Cardiac septum (tissue), 1 donor: ENCODE measurements at places on chromosomes 16 and 17. TPM values are rescaled to one million over a fixed set of nuclear protein-coding genes. Genes with fewer than 3 reads are reported as not detected.

The SPN gene
- 3.1 TPM for total RNA-seq

The CIBAR2 gene
- total RNA-seq: not detected

The PRAC2 gene
- not detected for total RNA-seq

The SULT1A2 gene
- total RNA-seq: 0.73 TPM

The XYLT1 gene
- total RNA-seq: 2.9 TPM

The KRT16 gene
- total RNA-seq: not detected

The KIF19 gene
- 0.08 TPM for total RNA-seq

GRCh38 chr17:31226950-31227349 lies 70.1 kb downstream of the OMG start:
- no peak for DNase-seq

GRCh38 chr16:86015606-86016005 lies 116.6 kb downstream of the IRF8 start:
- peak; percentile 46 for DNase-seq

GRCh38 chr16:81997738-81998137 lies 13.5 kb downstream of the SDR42E1 start:
- no peak for DNase-seq

GRCh38 chr17:18932360-18933055 lies 19.5 kb upstream of the SLC5A10 start:
- DNase-seq: no peak

GRCh38 chr17:41647038-41647813 lies 22.9 kb upstream of the KRT17 start:
- DNase-seq: no peak

- DNase-seq: peak; percentile 49
Measured at GRCh38 chr16:84416407-84417321, 48.3 kb downstream of the ATP2C2 start.

DNA sequence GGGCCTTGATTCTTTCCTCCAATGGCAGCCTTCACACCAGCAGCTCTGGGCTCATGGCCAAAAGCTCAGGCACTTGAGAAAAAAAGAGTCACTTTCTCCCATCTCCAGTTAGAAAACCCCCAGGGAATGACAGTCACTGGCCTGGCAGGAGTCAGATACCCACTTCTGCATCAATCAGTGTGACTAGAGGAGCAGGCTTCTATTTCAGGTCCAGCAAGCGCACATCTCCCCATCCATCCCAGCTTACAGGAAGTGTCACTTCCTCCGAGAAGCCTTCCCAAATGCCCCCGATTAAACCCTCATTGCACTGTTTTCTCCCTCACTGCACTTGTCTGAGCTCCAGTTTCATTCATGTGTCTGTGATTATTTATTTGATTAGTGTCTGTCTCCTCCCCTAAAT lies 30.4 kb upstream of the CCL1 start:
- DNase-seq: no peak

- DNase-seq: no peak
Measured at GRCh38 chr16:23949630-23950290, 114.0 kb downstream of the PRKCB start.

GRCh38 chr17:27535975-27536374 lies 79.7 kb downstream of the KSR1 start:
- DNase-seq: no peak

GRCh38 chr17:10276436-10276835 lies 78.0 kb upstream of the GAS7 start:
- no peak for DNase-seq

DNA sequence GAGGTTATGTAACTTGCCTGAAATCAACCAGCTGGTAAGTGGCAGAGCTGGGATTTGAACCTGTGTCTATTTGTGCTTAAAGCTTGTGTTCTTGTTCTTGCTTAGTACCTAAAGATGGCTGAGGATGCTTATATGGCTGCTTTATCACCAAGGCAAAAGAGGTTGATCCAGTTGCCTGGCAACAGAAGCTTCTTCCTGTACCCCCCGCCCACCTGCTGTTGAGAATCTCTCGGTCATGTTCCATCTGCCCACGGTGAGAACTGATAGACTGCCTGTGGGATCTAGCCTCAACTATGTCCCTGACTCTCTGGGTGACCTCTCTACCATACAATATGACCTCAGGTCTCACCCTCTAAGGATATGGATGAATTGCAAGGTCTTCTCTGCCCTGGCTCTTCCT lies 60.7 kb downstream of the ABCC6 start:
- DNase-seq: no peak

DNA sequence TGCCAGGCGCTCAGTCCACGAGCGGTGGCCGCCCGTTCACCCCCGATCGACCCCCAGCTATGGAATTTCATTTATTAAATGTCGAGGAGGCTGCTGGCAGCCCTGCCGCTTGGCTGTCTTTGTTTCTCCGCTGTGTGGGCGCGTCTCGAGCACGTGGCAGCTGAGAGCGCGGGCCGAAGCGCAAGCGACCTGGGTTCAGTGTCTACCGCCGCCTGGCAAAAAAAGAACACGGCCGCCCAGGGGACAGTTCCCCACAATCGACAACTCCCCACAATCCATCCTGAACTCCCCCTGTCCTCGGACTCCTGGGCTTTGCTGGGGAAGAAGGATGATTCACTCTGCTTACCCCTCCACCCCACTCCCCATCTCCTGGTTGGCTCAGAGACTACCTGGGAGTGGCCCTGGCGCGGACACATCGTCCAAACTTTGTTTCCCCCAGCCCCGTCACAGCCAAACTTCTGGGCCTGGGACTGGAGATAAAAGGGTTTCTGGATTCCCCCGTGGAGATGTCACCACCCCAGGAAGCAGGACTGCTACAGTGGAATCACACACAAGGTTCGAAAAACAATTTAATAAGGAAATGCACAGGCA lies 1.7 kb upstream of the ANKRD13B start:
- no peak for DNase-seq

DNA sequence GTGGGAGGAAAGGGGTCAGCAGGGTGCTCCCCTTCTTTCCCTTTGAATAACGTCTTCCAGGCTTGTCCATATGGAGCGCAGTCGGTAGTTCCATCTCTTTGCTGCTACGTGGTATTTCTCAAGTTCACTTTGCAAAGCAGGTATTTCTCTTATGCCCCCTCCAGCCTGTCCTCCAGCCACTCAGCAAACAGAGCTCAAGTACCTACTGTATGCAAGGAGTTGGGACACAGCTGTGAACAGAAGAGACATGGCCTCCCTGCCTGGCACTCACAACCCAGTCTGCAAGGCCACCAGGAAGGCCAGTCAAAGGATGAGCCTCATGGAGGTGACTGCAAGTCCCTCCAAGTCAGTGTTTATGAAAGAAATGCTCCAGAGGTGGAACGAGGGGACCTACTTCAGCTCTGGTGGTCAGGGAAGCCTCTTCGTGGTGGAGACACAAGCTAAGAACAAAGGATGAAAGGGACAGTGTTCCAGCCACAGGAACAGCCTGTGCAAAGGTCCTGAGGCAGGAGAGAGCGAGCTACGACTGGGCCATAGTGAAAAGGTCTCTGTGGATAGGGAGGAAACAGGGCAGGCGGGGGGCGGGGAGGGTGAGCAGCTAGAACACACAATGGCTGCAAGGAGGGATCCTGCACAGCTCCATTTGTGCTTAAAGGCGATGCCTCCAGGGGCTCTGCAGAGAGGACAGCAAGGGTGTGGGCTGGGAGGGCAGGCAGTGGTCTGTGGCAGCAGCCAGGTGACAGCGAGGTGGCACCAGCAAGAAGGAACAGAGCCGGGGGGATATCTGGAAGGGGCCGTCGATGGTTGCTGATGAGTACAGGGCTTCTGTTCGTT lies 32.6 kb downstream of the PPL start:
- no peak for DNase-seq

- DNase-seq: no peak
Measured at GRCh38 chr16:3861808-3862451, 18.6 kb downstream of the CREBBP start.

DNA sequence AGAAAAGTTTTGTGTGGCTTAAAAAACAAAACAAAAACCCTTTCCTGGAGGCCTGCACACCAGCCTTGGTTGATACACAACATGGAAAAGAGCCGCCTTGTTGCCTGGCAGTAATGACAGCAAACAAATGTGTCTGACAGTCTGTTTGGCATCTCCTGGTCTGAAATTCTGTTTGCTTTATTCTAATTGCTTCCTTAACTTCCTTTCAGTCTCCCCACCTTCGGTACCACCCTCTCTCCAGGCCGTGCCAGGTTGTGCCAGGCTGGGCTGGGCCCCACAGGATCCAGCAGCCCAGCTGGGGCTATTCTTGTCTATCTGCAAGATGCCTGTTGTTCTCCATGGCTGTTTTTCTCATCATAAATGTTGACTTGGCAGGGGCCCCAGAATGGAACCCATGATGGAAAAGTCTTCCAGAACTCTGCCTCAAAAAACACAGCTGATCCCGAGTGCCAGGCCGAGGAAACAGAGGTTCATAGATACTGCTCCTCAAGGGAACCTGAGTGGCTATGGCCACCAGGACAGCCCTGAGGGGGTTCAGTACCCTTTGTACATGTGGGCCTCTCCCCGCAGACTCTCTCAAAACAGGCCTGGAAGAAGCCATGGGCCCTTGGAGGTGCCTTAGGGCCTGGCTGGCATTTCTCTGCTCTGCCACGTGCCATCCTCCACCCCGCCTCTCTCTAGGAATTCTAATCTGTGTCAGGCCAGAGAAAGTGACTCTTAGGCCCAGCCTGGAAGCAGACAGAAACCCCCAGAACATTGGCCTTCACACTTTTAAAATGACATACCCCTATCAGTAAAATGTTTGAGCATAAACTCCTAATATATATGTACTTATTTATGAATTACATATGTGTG lies 50.5 kb downstream of the YPEL2 start:
- DNase-seq: peak; percentile 83

- peak; percentile 71 for DNase-seq
Measured at GRCh38 chr17:79075446-79075750, 774 bp downstream of the ENGASE start.

DNA sequence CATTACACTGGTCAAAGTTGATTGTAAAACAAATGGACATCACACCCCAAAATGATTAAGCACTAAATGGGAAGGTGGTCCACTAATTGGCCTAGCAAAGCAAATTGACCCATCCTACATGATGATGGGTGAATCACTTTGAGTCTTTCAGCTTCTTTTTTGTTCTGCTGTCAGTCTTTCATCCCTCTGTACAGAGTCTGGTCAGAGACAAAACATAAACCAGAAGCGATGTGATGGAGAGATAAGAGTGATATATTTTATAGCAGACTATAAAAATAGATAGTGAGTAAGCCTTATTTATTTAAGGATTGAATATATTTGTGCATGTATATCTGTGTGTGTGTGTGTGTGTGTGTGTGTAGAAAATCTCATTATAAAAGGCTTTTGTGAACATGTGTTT lies 618.4 kb upstream of the SOX9 start:
- DNase-seq: no peak

DNA sequence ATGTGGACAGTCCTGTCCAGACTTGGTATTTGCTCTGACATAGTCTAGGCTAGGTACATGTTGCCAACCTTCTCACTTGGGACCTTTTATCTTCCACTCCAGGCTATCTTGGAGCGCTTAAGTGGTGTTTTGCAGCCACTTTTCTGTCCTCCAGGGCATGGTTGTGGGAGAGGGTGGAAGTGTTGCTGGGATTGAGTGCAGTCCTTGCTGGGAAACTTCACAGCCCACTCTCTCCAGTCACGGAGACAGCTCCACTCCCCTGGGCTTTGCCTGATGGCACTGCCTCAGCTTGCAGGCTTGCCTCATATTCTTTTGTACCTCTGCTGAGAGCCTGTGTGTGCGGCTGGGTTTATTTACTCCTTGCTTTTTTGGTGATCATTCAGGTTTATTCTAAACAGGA lies 17.4 kb downstream of the RPA1 start:
- DNase-seq: no peak

DNA sequence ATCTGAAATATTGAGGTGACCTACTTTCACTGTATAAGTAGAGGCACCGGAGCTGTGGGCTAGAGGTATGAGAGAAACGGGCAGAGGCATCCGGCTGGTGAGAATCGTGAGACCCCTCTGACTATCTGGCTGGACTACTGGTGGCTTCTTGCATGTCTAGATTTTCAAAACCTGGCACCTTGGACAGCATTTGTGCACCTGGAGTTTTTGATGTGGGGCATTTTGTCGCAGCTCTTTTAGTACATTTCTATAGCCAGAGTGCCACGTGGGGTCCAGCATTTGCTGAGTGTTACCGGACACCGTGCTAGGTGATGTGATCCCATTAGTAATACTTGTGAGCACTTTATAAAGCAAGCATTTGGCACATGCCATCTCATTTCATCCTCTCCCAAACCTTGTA lies 32.6 kb upstream of the SHISA9 start:
- DNase-seq: no peak

DNA sequence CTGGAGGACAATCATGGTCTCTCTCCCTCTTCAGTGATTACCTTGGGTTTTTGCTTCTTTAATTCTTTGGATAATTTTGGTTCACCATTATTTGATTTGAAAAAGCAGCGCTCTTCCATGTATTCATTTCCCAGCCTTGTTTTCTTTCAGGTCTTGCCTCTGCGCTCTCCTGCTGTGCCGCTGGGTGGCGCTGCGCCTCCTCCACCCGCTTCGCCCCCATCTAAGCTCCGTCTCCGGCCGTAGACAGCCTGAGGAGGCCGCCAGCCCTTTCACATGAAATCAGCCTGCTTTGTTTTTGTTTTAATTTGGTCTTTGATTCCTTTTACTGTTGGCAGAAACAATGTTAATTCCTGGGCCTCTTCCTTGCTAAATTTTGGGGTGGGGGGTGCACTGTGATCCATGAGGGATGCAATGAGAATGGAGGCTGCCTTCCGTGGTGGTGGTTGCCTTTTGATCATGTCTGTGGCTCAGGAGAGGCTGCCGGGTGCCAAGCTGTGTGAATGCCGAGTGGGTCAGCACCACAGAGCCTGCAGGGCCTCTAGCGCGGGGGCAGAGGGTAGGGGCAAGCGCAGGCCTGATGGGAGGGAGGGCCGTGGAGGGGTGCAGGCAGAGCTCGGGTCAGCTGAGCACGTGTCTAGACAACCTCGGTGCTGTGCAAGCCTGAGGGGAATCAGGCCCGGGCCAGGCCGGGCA lies 64.1 kb downstream of the PLD6 start:
- DNase-seq: no peak
